ENCODE measurements at places on chromosomes 2 and 18.

DNA sequence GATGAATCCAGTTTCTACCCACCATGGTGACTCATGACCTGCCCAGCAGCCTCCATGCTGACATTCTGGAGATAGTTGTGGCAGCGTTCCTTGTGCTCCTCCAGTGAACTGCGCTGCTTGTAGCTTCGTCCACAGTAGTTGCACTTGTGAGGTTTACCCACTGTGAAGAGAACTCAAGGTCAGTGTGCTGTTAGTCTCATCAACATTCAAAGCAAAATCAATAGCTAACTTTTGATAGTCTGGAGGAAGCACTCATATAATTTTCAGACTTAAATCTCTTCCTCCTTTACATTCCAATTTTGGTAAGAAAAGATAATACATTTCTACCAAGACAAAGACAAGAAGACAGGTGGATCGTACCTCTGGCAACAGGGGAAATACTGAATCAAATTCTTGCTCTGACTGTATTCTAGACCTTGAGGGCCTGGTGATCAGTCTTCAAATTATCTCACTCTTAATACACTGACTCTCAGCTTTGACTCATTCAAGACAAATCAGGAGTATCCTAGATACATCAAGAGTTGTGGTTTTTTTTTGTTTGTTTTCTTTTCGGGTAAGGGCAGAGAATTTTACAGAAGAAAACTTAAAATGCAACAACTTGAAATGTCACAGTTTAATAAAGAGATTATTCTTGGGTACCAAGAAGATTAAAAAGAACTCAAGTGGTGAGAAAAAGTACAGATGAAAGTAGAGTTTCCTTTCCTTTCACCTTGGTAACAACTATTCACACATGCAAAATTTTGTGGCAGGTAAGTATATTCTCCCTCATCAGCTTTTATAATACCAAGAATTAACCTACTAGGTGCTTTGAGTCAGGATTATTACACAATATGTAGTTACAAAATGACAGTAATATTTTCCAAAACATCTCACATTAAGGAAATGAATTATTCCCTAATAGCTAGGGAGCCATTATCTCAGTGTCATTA lies 129.2 kb downstream of the IKZF2 start:
- DNase-seq, result no peak

- DNase-seq, result no peak
Measured at GRCh38 chr2:174615871-174616436, 18.4 kb upstream of the WIPF1 start.

DNA sequence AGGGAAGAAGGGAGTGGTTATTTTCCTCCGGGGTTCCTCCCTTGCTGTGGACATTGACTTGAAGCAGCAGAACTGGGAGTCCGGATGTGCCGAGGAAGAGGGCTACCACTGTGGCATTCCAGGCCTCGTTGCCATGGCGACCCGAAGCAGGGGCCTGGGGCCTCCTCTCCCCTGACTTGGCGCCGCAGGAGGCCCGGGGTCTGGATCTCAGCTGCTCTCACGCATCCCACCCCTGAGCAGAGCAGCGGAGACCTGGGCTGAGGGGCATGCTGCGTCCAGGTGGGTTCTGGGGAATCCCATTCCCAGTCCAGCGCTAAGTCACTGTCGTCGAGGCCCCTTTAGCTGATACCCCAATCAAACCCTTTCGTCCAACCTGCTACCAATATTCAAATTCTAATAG lies 100.2 kb downstream of the BCL11A start:
- DNase-seq, result no peak

DNA sequence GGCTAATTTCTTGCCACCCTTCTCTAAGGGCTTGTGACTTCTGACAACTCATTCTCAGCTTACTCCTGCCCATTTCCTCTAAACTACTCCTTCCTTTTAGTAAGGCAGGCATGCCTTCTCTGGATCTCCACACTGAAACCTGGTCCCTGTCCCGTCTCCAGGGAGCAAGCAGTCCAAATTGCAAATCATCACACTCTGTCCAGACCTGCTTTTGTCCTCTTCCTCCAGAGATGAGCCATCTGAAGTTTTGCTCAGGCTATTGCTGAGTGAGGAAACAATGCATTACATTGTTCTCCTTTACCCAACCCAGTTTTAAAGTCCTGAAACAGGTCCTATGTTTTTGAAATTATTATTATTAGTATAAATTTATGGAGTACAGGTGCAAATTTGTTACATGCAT lies 57.3 kb downstream of the ARHGAP25 start:
- DNase-seq, result no peak

DNA sequence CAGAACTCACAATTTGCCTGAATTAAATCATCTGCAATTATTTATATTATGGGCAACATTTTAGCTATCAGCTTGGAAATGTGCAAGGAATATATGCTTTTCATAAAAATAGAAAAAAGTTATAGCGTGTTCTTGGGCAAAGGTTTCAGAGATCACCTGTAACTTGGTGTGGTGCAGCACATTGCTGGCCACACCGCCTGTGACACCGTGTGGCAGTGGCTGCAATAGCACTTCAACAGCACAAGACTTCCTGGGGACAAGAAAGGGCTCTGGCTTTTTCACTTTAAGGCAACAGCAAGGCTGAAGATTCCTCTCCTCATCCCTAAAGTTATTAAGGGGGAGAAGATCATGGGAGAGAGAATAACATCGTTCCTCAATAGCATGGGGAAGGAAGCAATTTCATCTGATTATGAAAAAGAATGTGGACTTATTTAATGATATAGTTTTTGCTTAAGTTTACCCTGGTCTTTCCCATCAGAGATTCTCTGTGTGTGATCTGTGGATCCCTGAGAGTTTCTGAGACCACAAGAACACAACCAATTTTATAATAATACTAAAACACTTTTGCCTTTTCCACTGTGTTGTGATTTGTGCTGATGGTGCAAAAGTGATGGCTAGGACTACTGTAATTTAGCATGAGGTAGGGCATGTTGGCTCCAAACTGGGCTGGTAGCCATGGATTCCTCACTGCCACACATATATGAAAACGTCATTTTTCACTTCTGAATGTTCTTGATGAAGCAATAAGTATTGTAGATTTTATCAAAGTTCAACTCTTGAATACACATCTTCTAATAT lies 15.0 kb upstream of the SERPINB3 start:
- no peak for DNase-seq

DNA sequence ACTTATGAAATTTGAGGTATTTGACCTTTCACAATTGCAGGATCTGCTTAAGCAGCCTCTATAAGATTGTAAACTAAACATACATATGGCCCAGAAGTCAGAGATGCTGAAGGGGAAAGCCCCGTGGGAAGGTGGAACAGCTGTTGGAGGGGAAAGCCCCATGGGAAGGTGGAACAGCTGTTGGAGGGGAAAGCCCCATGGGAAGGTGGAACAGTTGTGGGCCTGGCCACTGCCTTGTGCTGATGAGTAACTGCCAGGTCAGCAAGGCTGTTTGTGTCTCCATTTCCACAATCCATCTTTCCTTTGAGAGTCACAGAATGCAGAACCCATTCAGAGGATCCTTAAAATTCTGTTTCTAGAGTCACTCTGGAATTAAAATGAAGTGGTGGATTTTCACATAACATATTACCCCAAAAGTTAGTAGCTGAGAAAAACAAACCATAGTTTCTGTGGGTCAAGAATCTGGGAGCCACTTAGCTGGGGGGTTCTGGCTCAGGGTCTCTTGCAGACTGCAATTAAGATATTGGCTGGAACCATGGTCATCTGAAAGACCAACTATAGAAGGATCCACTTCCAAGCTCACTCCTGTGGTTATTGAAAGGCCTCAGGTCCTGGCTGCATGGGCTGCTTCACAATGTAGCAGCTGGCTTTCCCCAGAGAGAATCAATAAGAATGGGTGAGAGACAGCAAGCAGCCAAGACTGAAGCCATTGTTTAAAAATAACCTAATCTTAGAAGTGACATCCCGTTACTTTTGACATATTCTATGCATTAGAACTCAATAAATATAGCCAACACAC lies 86.6 kb upstream of the CAVIN2 start:
- no peak for DNase-seq

- no peak for DNase-seq
Measured at GRCh38 chr18:267380-267687, 513 bp downstream of the THOC1 start.

GRCh38 chr2:100909534-100910081 lies 89.7 kb downstream of the NPAS2 start:
- DNase-seq, result no peak

GRCh38 chr2:200756618-200757321 lies 54.9 kb upstream of the BZW1 start:
- DNase-seq, result no peak

- no peak for DNase-seq
Measured at GRCh38 chr18:9737472-9738121, 29.5 kb downstream of the RAB31 start.

DNA sequence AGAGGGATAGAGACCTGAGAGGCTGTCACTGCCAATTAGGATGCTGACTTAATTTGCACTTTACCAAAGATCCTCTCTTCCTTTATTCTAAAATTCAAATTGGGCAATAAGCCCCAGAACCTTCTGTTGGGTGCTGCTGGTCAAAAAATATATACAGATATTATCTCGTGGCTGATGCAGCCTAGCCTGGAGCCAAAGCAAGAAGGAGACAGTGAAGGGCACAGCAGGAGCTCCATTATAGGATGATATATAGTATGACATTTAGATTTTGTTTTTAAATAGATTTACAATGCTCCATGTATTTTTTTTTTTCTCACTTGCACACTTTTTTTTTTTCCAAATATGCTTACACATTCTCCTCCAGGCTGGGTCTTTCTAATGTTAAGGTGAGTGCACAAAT lies 579.3 kb downstream of the PIK3C3 start:
- no peak for DNase-seq

DNA sequence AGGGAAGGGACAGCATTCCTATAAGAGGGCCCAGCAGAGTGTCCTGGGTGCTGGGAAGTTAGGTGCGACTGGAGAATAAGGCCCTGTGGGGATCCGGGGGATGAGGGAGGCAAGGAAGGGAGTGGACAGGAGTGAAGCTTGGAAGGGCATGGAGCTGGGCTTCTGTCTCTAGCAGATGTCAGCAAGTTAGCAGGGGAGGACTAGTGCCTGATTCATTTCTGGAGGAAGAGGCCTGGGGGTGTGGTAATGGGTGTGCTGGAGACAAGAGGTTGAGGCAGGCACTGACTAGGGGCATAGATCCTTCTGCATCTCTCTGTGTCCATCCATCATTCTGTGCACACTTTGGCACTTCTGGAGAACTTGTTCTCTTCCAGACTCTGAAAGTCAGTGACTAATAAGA lies 134.7 kb downstream of the ACOXL start:
- no peak for DNase-seq
